Erythroblast (primary cell): ENCODE measurements at places on chromosomes 11 and 22.
A peak's percentile ranks its signal among the peaks of the same experiment; 100 is the strongest.

DNA sequence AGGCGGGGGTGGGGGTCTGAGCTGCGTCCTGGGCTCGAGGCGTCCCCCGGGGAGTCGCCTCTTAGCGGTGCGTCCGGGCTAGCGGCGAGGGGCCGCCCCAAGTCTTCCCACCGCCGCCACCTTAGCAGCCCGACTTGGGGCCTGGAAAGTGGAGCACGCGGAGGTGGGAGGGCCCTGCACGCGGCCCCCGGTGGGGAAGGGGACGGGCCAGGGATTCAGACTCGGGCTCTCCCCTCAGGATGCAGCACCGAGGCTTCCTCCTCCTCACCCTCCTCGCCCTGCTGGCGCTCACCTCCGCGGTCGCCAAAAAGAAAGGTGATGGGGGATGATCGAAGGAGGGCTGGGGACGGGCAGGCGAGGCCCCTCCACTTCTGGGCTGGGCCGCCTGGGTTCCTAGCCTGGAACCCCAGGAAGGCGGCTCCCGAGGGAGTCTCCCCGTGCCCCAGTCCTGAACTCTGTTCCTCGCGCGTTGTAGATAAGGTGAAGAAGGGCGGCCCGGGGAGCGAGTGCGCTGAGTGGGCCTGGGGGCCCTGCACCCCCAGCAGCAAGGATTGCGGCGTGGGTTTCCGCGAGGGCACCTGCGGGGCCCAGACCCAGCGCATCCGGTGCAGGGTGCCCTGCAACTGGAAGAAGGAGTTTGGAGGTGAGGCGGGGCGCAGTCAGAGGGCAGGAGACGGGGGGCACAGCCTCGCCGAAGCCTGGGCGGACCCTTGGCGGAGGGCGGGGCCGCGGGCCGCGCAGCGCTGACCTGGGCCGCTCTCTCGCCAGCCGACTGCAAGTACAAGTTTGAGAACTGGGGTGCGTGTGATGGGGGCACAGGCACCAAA is 563 bp downstream of the MDK start:
- DNase-seq = no peak

- no peak for DNase-seq
Measured at GRCh38 chr11:134981835-134982234, 569.8 kb upstream of the B3GAT1 start.

GRCh38 chr11:10803676-10804075 is 5.0 kb downstream of the EIF4G2 start:
- DNase-seq = no peak

GRCh38 chr11:103681855-103682254 is 354.6 kb upstream of the DDI1 start:
- DNase-seq = no peak

GRCh38 chr11:122226810-122227379 is 110.9 kb upstream of the BLID start:
- DNase-seq = no peak

DNA sequence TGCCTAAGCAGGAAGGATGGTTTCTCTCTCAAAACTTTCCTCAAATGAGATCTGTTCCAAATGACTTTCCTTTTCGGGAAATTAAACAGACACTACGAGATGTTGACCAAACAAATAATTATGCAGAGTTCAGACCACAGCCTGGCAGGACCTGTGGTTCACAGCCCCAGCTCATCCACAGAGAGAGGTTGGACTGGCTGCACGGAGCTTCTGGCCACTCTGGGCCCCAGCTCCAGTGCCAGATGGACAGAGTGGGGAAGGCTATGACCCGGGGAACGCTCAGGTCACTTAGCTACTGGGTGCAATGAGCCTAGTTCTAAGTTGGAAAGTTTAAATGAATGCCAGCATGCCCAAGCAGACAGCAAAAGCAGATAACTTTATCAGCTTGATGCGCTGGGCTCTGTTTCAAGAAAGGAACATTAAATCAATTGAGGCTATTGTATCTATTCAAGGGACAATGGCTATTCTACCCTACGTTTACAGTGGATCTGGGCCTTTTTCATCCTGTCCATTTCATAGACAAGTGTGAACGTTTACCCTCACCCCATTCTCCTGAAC is 155.7 kb upstream of the NARS2 start:
- DNase-seq = no peak

DNA sequence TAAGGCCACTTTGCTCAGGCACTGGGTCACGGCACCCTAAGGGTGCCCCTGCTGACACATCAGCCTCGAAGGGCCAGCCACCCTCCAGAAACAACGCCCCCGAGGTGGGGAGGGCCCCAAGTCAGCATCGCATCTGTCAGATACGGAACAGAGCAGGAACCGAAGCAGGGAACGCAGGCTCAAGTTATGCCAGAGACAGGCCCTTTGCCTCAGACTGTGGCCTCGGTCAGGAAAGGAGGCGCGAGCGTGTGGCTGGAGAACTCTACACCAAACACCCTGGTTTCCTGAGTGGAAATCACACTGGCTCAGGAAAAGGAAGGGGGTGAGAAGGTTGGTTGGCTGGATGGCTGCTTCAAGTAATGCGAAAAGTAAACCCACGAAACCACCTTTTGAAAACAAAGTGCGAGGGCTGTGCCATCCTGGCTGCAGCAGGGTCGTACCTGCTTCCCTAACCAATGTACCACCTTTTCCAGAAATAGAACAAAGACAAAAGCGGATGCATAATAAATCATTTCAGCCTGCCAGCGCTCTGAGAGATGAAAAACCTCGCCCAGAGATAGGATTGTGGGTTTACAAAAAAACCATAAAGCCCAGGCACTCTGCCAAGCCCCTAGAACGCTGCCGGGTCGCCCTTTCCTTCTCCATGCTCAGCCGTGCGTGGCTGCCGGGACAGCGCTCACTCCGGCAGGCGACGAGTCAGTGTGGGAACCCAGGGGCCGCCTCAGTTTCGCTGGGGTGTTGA is 38.6 kb downstream of the TRMU start:
- DNase-seq = no peak

- no peak for DNase-seq
Measured at GRCh38 chr11:94749369-94749768, 18.8 kb upstream of the AMOTL1 start.

- DNase-seq = no peak
Measured at GRCh38 chr22:29219881-29220670, 14.4 kb downstream of the EMID1 start.

DNA sequence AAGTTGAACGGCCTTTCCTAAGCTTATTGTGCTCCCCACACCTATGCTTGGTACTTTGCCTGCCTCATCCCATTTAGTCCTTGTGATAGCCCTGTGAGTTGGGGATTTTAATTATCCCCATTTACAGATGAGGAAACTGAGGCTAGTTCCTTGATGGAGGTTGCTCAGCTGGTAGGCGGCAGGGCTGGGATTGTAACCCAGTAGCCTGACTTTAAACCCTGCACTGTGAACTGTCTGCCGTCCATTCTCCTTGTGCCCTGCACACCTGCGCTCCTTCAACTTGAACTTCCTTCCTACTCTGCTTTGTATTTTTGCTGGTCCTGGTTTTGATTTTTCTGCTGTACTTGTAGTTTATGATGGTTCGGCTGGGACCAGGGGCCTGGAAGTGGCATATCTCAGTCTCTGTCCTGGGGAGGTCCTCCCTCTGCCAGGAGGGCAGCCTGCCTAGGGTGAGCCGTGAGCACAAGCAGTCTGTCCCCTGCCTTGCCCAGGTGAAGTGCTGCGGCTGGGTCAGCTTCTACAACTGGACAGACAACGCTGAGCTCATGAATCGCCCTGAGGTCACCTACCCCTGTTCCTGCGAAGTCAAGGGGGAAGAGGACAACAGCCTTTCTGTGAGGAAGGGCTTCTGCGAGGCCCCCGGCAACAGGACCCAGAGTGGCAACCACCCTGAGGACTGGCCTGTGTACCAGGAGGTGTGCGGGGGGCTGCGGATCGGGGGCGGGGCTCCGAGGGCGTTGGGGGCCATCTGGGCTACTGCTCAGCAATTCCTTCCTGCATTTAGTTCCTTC is 52.4 kb downstream of the CD82 start:
- no peak for DNase-seq

DNA sequence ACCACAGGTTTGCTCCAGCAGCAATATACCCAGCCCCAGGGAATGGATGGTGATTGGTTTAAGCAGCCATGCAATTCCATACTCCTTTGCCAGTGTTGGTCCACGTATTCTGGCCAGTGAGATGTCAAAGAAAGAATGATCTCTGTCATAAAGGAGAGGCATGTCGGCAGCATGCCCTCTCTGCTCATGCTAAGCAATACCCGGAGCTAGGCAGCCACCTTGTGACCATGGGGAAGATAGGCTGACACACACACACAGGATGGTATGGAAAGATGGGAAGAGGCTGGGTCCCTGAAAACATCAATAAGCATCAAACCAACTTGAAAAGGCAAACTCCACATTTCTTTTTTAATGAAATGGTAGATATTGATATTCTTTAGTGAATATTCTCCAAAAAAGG is 5.1 kb downstream of the ABCC8 start:
- no peak for DNase-seq

DNA sequence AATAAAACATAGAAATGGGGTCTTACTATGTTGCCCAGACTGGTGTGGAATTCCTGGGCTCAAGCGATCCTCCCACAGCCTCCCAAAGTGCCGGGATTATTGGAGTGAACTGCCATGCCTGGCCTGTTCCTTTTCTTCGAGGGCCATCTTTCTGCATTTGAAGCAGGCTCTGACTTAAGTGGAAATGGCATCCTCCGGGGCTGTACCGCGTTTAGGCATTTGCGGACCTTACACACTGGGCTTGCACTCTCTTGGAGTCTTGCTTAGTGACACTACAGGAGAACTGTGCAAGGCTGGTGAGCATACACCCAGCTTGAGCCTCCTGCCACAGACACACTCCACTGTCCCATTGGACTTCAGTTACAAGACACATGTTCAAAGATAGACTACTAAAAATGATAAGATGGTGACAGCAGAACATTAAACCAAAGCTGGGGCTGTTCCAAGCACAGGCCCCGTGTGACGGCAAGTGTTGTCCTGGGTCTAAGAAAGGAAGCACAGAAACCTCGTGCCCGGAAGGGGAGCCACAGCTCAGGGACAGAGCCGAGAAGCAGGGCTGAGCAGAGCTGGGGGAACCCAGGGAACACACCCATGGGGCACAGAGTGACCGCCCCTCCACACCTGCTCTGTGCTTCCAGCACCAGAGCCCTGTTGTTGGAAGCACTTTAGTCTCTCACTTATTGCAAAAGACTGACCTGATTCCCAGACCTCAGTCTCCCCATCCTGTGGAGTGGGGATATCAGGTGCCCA is 59.0 kb upstream of the SHANK2 start:
- no peak for DNase-seq

DNA sequence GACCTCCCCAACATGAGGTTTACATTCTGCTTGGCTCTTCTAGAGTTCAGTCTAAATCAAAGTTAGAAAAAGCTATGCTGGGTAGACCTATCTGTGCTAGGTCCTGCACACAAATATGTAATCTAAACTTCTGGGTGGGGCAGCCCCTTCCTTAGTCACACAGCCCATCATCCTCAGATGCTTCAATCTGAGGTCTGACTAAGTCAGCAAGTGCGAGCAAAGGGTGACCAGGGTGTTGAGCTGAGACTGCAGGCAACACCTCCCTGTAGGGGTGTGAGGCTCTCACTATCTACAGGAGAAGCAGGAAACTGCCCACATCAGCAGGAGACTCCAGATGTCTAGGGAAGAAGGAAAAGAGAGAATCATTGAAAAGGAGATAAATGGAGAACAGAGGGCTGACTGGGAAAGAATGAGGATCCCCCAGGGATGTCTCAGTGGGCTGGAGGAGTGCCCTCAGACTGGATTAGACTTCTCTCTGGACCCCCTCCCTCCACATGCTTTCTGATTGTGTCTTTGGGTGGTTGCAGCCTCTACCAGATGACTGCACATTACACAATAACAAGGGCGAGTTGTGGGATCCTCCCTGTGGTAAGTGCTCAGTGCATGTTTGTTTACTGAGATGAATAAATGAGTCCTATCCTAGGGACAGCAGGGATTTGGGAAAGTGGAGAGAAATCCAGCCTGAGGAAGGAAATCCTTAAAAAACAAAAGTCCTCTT is 266.2 kb upstream of the PLET1 start:
- DNase-seq = no peak

- no peak for DNase-seq
Measured at GRCh38 chr22:39806109-39806508, 87.5 kb downstream of the ENTHD1 start.

- no peak for DNase-seq
Measured at GRCh38 chr11:85679576-85679975, 6.4 kb downstream of the CCDC89 start.

DNA sequence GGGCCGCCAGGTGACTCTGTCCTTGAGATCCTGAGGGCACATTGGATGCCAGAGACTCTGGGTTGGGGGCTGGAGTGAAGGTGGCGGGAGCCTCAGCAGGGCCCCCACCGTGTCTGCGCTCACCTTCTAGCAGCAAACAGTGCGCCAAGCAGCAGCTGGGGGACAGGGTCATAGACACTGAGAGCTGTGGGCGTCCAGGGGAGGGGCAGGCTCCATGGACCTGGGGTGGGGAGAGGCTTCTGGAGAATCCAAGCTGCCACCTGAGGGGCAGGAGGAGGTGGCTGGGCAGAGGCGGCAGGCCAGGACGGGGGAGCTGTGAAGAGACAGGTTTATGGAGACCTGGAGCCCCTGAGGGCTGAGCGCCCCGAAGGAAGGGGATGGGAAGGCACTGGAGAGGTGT is 8.0 kb downstream of the PHRF1 start:
- no peak for DNase-seq

- DNase-seq = no peak
Measured at GRCh38 chr22:28983788-28984441, 77.7 kb downstream of the C22orf31 start.

DNA sequence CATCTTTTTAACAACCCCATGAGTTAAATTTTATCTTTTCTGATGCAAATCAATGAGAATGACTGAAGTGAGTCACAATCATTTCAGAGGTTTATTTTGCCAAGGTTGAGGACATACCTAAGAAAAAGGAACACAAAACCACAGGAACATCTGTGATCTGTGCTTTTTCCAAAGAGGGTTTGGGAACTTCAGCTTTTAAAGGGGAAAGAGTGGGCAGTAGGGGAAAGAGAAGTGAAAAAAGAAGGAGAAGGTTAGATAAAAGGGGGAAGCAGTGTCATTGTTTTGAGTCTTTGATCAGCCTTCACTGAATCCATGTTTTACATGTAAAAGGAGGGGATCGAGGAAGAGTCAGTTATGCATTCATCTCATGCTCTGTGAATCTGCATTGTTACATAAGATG is 45.3 kb upstream of the SPON1 start:
- DNase-seq = no peak

GRCh38 chr11:11786234-11786633 is 55.5 kb upstream of the USP47 start:
- peak; percentile 15 for DNase-seq

GRCh38 chr22:47341464-47341863 is 579.0 kb downstream of the TBC1D22A start:
- no peak for DNase-seq
